ENCODE measurements at places on chromosomes 1 and 21.

GRCh38 chr1:86085741-86086409 is 70.7 kb downstream of the COL24A1 start:
- DNase-seq: no peak

DNA sequence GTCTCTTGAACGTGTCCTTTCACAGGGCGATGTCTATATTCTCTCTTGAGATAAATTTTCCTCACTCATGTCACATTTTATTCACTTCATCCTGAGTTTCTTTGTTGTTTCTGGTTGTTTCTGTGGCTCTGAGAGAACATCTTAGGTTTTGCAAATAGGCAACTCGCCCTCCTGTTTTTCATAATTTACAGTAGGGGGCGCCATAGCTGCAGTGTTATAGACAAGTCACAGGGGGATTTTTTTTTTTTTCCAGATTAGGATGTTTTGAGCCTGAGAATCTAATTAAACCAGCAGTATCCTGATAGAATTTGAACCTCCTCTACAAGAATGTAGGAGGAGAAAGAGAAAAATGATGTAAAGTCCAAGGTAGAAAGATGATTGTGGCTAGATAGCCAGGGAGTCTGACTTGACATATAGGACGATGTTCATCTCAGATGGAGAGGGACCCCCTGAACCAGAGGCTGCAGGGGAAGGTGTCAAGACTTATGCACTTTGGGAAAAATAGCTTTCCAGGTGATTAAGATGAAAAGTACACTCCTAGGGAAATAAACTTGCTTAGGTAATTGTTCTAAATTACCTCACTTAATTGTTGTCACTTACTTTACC is 76.3 kb downstream of the ZP4 start:
- DNase-seq: no peak

- DNase-seq: no peak
These were observed 297.2 kb upstream of the PBX1 start for GRCh38 chr1:164261691-164262240.

- no peak for DNase-seq
These were observed 18.7 kb downstream of the TMEM50A start for GRCh38 chr1:25356848-25357247.

GRCh38 chr1:180926164-180926981 is 13.7 kb downstream of the KIAA1614 start:
- peak; percentile 19 for DNase-seq

DNA sequence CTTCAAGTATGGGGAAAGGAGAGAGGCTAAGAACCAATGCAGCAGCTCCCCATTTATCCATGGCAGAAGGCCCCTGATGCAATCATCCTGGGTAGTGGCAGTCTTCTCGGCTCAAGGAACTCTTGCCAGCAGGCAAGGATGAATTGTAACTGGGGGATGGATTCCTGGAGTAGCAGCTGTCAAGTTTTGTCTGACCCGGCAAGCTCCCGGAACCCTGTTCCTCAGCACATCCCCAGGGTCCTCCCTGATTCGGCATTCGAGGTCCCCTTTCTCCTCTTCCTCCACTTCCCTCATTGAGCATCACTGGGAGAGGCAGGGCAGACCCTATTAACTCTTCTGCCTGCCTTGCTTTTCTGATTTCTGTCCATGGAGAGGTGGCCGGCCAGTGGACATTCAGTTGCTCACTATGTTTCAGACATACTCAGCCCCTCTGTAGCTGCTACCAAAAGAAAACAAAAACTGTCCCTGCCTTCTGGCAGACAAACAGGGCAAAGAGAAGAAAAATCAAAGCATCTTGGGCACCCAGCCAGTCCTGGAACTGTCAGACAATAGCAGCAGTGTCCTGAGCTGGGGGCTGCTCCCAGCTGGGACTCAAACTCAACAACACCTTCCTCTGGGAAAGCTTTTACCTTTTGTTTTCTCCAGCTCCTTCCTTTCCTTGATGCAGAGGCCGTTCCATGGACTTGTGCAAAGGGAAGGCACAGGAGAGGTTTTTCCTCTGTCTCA is 5.6 kb upstream of the PTCH2 start:
- DNase-seq: no peak

GRCh38 chr1:193705554-193705981 is 519.2 kb upstream of the B3GALT2 start:
- DNase-seq: no peak

GRCh38 chr1:26349188-26349876 is 4.6 kb downstream of the CRYBG2 start:
- DNase-seq: no peak

DNA sequence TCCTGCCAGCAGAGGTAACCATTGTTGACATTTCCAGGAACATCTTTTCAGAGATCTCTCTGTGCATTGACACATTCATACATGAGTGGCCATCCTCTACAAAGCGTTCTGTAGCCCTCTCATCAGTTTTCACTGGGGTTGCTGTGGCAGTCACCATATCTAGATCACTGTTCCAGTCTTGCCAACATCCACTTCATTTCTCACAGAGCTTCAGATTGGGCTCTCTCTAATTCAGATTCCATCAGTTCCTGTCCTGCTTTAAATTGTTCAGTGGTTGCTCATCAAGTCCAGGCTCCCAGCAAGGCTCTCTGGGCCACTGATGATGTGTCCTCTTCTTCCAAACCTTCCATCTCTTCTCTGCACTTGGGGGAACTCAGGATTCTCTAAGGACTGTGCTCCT is 173.7 kb downstream of the KCNJ6 start:
- DNase-seq: no peak

- no peak for DNase-seq
These were observed 23.2 kb upstream of the SYCP1 start for GRCh38 chr1:114831276-114831994.

GRCh38 chr21:42665026-42665425 is 11.6 kb downstream of the PDE9A start:
- no peak for DNase-seq

DNA sequence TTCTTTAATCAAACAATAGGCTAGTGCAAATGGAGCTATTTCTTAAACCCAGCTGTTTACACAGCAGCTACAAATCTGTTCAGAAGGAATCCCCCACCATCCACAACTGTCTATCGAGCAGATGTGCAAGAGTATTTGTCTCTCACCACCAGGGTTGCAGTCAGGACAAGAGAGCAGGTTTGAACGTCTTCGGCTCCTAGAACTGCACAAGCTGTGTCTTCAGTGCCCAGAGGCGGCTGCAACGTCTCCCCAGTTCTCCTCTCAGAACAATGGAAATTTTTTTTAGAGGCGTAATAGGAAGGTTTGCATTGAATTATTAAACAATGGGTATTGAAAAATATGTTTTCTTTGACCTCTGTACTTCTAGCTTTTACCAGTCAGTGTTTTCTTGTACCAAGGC is 7.3 kb downstream of the OVAAL start:
- no peak for DNase-seq

GRCh38 chr1:150562446-150563339 is 13.5 kb downstream of the ADAMTSL4 start:
- peak; percentile 87 for DNase-seq

DNA sequence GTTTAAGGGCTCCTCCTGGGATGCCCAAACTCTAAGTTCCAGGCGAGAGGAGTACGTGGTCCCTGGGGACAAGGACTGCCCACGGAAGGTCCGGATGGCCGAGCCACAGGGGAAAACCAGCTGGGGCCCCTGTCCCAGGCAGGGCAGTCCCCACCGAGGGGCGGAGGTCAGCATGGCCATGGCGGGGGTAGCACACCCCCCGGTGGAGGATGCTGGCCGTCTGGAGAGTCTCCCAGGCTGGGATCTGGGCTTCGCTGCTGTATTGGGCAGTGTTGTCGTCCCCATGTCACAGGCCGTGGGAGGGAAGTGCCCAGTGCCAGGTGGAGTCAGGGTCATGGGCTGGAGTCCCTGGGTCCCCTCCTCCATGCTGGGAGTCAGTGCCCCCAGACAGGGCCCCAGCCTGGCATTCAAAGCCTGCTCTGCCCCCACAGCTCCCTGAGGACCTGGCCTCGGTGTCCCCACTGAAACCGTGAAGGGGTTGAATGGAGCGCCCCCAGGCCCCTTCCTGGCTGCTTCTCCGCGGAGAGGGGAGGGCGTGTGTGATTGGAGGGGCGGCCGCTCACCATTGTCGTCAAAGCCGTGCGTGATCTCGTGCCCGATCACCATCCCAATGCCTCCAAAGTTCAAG is 6.8 kb downstream of the PRXL2B start:
- DNase-seq: no peak

DNA sequence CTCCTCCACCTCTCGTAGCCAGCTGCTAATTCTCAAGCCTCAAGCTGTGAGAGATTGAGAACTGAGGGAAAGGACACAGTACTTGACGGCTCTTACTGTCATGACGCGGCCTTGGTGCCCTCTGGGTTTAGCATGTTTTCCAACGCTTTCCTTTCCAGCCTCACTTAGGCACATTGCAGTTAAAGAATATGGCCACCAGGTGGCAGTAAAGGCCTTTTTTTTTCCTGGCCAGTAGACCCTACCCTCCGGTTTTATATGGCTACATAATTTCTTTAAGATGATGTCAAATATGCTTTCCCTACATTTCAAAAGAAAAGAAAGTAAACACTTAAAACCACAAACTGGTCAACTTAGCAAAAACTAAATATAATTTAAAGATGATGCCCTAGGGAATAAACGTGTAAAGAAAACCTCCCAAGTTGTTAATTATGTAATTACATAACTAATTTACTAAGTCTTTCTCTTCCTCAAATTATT is 56.8 kb upstream of the PRDX6 start:
- peak; percentile 64 for DNase-seq

- no peak for DNase-seq
These were observed 68.7 kb downstream of the CASZ1 start for GRCh38 chr1:10727751-10728232.

- no peak for DNase-seq
These were observed 20.0 kb downstream of the GJA5 start for GRCh38 chr1:147740391-147740790.

DNA sequence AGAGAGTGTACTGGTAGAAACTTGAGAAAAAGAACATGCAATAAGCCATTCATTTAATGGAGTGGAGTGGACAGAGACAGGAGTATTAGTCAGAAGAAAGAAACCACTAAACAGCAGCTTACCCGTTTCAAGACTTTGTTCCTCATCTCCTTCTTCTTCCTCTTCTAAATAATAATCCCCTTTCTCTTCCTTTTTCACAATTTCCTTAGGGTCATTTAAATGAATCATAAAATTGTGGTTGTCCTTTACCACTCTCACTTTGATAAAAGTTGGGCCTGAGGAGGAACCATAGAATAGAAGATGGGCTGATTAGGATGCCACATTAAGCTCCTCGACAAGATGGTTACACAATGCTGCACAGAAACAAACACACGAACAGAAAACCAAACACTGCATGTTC is 109.6 kb downstream of the WDR3 start:
- DNase-seq: no peak

DNA sequence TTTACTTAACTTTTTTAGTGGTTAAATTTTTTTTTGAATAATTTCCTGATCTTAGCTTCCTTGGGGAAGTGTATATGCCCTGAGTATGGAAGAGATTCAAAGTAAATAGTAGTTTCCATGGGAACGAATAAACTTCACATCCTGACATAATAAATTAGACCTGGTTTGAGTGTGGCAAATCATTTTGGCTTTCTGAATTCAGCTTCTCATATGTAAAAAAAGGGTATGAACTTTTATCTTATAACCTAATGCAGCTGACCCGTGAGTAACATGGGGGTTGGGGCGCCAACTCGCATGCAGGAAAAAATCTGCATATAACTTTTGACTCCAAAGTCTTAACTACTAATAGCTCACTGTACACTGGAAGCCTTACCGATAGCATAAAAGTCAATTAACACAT is 736.8 kb upstream of the NCAM2 start:
- DNase-seq: no peak

- no peak for DNase-seq
These were observed 285.6 kb upstream of the B3GALT2 start for GRCh38 chr1:193471981-193472380.

- peak; percentile 31 for DNase-seq
These were observed 33.4 kb downstream of the TMCC2 start for GRCh38 chr1:205260948-205261732.

GRCh38 chr1:5950201-5950895 is 41.9 kb downstream of the NPHP4 start:
- no peak for DNase-seq

GRCh38 chr1:147785794-147786506 is 25.5 kb upstream of the GJA5 start:
- no peak for DNase-seq

DNA sequence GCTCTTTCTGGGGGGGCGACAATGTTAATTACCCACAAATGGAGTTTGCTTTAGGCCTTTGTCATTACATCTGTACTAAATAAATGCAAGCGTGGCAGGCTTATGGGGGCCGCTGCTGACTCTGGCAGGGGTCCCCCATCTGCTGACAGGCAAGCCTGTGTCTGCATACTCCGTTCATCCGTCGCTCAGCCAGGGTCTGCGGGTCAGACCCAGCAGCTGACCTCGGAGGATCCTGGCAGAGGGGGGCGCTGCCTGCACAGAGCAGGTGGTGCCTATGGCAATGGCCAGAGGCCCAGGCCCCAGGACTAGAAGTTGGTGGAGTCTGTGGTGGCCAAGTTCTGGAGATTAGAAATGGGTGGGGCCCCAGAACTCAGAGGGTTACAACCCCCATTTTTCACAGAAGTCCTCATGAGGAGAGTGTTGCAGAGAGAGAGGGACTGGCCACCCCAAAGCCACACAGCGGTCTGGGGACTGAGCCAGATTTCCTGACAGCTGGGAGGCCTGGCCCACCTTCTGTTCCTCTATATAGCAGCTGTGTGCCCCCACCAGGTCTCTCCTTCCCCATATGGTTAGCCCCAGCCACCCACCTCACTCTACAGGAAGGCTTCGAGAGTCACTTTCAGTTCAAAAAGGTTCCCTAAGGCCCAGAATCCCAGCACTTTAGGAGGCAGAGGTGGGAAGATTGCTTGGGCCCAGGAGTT is 31.0 kb downstream of the TTC39A start:
- DNase-seq: no peak

- DNase-seq: no peak
These were observed 81.3 kb downstream of the UROD start for GRCh38 chr1:45093334-45093733.

DNA sequence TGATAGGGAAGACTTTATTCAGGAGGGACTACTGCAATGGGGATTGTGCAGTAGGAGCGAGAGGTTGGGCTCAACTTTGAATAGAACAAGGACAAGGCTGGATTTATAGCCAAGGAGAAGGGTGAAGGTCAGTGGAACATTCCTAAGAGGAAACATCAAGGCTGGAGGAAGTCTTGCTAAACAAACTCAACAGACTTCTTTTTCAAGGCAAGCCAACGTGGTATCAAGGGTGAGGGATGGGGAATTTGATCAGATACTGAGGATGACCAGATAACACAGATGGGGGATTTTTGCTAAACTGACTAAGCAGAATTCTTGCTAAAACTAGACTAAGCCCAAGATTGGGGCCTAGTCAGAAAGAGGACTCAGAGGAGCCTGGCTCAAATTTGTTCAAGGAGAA is 107.3 kb downstream of the DUSP10 start:
- DNase-seq: no peak

DNA sequence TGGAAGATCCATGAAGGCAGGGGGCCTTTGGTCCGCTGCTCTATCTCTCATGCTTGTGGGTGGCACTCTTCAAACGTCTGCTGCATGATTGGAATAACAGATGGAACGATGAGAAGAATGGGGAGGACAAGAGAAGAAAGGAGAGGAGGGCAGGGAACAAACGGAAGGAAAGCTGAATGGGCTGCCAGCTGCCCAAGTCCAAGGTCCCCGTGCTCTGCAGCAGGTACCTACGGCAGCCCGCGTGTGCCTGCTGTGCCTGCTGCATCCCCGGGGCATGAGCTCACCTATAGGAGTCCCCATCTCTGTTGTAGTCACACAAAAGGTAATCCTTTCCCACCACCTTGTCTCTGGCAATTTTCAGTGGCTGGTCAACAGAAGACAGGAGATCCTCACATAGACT is 73.1 kb downstream of the SLC66A1 start:
- DNase-seq: no peak

- no peak for DNase-seq
These were observed 486.3 kb downstream of the PTPRU start for GRCh38 chr1:29722598-29722997.
